NCI-H1105 (cell line): ENCODE measurements at places on chromosomes 5 and 9.

DNA sequence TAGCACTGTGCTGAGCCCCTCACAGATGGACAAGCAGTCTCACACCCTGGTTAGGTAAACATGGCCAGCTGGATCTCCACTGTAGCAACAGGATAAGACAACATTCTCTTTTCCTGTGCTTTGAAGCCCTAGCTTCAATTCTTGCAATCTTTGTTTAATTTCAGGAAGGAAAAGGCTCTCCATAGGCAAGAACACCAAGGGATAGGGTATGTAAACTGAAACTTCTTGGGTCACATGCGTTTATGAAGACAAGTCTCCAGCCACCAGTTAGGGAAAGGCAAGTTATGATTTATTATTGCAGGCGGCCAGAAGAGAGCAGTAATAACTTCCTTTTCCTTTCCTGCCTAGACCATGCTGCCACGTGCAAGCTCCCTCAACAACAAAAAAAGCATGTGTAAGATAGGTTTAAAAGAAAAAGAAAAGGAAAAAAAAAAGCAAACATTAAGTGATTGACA lies 50.1 kb upstream of the POU5F2 start:
- no peak for DNase-seq

DNA sequence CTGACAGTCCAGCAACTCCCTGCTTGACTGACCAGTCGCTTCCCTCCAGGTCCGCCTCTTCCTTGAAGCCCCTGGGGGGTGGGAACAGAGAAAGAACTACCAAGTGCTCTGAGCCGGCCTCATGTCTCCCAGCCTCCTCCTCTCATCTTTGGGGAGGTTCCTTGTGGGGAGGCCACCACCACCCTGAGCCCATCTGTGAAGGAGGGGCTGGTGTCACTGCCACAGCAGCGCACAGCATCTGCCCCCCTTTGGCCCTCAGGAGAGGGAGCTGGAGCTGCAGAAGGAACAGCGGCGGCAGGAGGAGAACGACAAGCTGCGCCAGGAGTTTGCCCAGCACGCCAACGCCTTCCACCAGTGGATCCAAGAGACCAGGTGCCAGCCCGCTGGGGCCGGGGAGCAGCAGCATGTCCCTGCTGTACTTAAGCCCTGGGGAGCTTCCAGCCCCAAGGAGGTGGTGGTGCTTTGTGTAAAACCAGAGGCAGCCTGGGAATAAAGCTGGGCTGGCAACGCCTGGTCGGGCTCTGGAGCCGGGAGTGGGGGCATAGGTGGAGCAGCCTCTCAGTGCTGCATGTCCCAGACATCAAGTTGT lies 29.4 kb downstream of the DYNC2I2 start:
- no peak for DNase-seq

GRCh38 chr9:121783111-121783510 lies 131.7 kb downstream of the DAB2IP start:
- no peak for DNase-seq

GRCh38 chr9:5140151-5140550 lies 45.3 kb downstream of the INSL6 start:
- DNase-seq, result no peak

GRCh38 chr9:87827341-87827740 lies 55.3 kb upstream of the SPATA31E1 start:
- no peak for DNase-seq

DNA sequence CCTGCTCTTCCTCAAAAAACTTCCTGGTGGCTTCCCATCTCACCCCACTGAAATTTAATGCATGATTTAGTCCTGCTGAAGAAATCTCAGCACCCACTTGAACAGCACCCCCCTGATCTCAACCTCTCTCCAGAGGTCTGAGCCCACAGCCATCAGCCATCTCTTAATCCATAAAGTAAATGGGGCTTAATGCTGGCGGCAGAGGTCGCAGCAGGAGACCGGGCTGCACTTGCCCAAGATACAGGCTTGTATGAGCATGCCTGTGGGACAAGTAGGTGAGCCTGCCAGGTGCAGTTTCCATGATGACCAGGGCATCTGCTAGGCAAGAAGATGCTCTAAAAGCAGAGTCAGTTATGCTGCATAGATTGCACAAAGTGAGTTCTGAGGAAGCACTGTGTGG lies 52.4 kb upstream of the CTXN3 start:
- peak; percentile 9 for DNase-seq

DNA sequence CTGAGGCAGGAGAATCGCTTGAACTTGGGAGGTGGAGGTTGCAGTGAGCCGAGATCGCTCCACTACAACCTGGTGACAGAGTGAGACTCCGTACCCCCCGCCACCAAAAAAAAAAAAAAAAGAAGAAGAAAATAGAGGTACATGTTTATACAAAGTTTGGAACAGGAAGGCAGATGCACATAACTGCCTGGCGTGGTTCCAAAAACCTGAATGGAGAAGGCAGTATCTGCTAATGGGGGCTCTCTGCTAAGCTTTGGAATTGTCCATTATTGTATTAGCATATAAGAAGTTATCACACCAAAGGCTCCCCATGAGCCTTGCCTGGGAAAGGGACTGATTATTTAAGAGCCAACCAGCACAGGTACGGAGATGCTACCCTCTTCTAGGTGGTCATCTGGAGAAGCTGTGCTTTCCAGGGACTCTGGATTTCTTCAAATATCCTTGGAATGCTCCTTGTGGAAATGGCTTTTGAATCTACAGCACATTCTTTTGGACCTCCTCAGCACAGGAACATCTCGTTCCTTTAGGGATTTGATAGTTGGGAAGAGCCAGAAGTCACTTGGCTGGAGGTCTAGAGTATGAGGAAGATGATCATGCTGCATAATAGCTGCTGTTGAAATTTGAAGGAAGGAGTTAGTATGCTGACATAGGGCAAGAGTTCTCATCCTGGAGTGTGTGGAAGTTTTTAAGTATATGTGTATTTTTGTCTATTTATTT lies 42.5 kb upstream of the ABCA1 start:
- DNase-seq, result no peak

GRCh38 chr5:123089914-123090660 lies 1.0 kb downstream of the PRDM6 start:
- DNase-seq, result peak; percentile 7

- no peak for DNase-seq
These were observed 39.6 kb upstream of the TEX48 start for GRCh38 chr9:114721491-114722079.

- no peak for DNase-seq
These were observed 23.4 kb upstream of the CORO2A start for GRCh38 chr9:98215821-98216220.

DNA sequence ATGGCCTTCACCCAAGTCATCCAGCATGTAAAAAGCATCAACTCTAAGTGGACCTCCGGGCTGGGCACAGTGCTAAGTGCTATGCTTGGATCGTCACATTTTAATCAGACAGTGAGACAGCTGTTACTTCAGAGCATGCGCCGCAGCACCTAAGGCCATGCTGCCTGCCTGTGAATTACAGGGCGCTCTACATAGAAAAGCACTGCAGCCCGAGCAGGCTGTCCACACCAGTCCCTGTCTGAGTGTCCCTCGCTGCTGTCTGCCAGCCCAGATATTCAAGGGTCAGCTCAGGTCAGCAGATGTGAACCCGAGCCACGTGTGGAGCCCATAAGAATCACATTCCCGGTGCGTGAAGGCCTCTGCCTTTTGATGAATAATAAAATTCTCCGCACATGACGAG lies 37.1 kb downstream of the AK8 start:
- DNase-seq, result no peak

DNA sequence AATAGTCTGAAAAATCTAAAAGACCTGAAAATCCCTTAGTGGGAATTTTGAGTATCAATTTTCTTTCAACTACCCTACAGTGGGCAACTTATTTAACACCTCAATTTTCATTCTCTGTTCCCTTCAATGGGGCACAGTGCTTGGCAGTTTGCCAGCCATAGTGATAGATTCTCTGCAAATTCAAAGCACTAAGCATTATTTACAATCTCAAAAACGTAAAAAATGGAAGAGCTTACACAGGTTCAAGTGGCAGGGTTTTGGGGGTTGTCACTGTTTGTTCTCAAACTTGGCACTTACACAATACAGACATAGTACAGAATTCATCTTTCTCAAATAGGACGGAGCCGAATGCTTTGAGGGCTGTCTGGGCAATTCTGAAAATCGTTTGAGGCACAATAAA lies 515.0 kb downstream of the EFNA5 start:
- peak; percentile 45 for DNase-seq

DNA sequence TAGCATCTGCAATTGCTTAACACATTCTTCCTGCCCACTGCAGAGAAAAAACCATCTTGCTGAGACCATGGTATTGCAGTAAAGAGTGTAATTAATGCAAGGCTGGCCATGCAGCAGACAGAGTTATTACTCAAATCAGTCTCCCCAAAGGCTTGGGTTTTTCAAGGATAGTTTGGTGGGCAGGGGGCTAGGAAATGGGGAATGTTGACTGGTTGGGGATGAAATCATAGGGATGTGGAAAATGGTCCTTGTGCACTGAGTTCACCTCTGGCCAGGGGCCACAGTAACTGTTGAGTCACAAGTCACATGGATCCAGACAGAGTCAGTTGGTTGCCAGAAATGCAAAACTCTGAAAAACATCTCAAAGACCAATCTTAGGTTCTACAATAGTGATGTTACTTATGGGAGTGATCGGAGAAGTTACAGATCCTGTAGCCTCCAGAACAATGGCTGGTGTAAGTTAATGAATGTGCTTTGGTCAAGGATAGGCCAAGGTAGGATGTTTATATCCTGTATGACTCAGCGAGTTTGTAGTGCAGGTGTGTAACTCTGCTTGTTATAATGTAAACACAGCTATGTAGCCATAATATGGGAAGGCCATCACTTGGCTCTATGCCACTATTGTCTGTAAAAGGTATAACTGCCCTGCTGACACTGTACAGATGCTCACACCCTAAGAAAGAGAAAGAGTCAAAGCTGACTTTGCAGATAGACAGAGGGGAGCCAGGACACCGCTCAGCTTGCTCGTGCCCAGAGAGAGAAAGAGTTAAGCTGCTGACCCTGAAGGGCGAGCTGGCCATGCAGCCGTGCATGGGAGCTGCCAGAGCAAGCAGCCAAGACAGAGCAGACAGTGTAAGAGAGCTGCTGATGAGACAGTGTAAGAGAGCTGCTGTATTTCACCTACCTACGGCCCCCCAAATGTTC lies 27.2 kb downstream of the C9orf152 start:
- no peak for DNase-seq

DNA sequence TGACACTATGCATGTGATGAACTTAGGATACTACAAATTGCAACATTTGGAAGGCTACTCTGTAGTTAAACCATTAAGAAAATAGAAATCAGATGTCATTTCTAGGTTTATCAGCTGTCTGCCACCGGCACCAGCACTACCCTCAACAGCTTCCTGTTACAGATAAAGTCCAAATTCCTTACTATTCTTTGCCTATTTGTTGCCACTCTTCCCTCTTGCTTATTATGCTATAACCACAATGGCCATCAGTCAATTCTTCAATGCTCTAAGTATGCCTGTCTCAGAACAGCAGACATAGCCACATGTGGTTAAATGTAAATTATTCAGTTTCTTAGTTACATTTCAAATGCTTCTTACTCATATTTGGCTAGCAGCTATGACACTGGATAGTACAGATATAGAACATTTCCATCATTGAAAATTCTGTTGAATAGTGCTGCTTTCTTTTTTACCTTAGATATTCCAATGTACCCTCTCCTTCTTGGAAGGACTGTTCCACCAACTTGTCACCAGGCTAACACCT lies 21.0 kb downstream of the DHX29 start:
- no peak for DNase-seq

GRCh38 chr9:86665416-86665815 lies 281.9 kb downstream of the GAS1 start:
- no peak for DNase-seq

- DNase-seq, result no peak
These were observed 42.3 kb downstream of the JADE2 start for GRCh38 chr5:134567641-134568336.

DNA sequence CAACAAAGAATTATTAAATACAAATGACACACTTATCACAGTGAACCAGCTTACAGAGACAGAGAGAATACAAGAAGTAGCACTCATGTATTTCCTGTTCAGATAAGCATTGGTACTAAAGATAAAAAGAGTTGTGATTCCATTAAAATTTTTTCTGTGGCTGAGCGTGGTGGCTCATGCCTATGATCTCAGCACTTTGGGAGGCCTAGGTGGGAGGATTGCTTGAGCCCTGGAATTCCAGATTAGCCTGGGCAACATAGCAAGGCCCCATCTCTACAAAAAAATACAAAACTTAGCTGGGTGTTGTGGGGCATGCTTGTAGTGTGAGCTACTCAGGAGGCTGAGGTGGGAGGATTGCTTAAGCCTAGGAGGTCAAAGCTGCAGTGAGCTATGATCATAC lies 32.9 kb downstream of the FCHO2 start:
- DNase-seq, result no peak

- no peak for DNase-seq
These were observed 105.8 kb downstream of the EFNA5 start for GRCh38 chr5:107564931-107565372.

- DNase-seq, result no peak
These were observed 434.7 kb downstream of the DTWD2 start for GRCh38 chr5:118553662-118554061.

- no peak for DNase-seq
These were observed 87.6 kb downstream of the SEMA6A start for GRCh38 chr5:116487045-116487444.

DNA sequence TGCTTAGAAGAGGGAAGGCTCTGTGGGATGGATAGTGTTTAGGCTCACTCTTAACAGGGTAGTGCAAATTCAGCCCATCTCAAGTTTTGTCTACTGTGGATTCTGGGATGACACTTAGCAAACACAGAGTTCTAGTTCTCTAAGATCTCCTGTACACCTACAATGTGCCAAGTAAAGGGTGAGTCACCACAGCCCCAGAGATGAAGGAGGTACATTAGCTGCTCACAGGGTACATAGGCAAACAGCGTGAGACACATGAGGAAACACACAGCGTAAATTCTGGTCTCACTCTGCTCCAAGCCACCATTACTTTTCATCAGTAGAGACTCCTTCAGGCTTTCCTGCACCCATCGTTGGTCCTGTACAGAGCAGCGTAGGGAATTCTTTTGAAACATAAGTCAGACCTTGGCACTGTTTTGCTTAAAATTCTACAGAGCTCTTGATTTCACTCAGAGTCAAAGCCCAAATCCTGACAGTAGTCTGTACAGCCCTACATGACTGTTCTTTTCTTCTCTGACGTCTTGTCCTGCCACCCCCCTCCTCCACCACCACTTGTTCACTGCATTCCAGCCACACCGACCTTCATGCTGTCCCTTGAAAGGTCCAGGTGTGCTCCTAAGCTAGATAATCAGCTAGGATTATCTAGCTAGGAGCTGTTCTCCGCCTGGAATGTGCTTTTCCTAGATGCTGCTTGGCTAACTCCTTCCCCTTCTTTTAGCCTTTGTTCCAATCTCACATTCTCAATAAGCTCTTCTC lies 8.7 kb downstream of the ASTN2 start:
- no peak for DNase-seq
